ENCODE measurements at places on chromosomes 2 and 18. TPM values are rescaled to one million over a fixed set of nuclear protein-coding genes. Genes with fewer than 3 reads are reported as not detected.
A peak's percentile ranks its signal among the peaks of the same experiment; 100 is the strongest.

Gene AGAP1
- polyA plus RNA-seq: 22.0 TPM

DNA sequence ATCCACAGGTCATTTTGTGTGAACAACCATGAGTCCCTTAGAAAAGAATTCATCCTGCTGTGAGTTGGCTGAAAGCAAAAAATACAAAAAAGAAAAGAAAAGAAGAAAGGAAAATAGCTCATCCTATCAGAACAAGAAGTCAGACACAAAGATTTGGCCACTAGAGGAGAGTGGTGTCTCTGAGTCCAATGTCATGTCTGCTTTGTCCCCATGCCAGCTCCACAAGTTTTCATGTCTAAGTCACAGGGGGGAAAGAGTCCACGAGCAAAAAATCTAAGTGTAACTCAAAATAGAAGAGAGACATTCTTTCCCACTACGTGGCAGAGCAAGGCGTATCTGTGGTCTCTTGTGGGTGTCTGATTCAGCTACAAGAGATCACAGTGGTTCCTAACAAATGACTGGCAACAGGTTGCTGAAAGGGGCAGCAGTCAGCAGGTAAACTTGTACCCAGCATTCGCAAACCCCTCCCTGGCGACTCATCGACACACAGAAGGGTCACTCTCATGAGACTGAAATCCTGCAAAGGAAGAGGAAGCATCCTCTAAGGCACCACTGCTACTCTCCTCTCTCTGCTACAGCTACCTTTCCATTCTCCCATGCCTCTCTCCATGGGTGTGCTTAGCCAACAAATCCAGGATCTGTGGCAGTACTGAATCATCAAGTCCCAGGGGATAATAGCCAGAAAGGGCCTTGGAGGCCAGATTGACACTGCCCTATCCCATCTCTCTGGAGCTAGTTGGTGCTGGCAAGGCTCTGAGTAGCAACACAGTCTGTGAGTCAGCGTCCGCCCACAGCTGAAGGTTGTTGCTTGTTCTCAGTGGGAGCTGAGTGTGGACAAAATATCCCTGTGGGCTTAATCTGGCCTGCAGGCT, 123.0 kb upstream of the SLC39A10 start:
- no peak for DNase-seq

GRCh38 chr2:241373446-241373845, 17.4 kb downstream of the FARP2 start:
- DNase-seq: no peak

GRCh38 chr18:67875060-67875459, 358.5 kb upstream of the DSEL start:
- DNase-seq: no peak

DNA sequence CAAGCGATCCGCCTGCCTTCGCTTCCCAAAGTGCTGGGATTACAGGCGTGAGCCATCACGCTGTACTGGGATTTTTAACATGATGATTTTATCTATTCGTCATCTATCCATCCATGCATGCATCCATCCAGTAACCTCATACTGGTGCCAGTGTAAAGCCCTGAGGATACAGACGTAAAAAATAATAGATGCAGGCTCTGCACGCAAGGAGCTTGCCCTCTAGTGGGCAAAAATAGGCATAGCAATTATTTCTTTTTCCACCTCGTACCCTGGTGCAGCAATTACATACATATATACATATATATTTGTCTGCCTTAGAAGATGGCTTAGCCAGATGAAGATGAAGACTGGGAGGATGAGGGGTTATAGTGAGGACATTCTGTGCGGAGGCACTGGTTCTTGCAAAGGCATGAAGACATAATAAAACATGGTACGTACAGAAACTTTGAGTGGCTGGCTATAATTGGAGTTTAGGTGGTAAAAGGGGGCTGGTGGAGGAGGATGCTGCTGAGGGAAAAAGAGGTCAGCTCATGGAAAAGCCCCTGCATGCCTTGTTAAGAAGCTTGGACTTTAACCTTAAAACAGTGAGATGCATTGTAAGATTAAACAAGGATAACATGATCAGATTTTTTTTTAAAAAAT, 19.6 kb upstream of the RPIA start:
- peak; percentile 21 for DNase-seq

GRCh38 chr18:48007955-48008701, 77.7 kb upstream of the SMAD2 start:
- peak; percentile 67 for DNase-seq

Gene UGT1A6
- 4.3 TPM for polyA plus RNA-seq

DNA sequence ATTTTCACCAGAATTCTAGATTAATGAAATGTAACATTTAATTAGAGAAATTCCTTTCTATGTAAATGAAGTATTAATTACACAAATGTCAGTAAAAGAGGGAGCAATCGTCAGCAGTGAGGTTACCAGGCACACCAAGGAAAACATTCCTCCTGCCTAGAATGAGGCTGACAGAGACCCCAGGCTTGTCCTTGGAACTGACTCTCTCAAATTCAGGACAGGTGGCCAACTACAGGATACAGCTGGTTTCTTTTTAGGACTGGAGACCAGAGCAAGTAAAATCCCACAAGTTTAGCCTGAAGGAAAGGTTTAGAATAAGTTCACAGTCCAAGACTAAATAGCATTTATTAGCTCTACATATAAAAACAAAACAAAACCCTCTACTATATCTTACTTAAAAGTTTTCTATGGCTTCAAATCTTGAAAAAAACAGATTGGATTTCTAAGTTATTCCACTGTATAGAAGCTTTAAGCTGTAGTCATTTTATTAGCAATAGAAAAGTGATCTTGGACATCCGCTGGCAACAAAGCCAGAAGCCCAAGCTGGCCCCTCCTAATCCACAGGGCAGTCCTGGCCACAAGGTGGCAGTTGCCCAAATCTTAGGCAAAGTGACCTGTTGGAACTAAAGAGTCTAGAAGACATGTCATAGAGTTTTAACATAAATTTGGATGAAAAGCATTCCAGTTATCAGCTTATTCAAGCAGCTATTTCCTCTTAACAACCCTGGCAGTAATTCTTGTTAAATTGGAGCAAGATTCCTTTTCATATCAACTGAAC, 81.0 kb downstream of the SP3 start:
- no peak for DNase-seq

GRCh38 chr2:143802871-143803650, 673.8 kb downstream of the ARHGAP15 start:
- DNase-seq: no peak
